Activated CD4-positive, alpha-beta T cell treated with anti-CD3 and anti-CD28 coated beads for 24 hours (primary cell): ENCODE measurements at places on chromosomes 16 and 17.
A peak's percentile ranks its signal among the peaks of the same experiment; 100 is the strongest.

DNA sequence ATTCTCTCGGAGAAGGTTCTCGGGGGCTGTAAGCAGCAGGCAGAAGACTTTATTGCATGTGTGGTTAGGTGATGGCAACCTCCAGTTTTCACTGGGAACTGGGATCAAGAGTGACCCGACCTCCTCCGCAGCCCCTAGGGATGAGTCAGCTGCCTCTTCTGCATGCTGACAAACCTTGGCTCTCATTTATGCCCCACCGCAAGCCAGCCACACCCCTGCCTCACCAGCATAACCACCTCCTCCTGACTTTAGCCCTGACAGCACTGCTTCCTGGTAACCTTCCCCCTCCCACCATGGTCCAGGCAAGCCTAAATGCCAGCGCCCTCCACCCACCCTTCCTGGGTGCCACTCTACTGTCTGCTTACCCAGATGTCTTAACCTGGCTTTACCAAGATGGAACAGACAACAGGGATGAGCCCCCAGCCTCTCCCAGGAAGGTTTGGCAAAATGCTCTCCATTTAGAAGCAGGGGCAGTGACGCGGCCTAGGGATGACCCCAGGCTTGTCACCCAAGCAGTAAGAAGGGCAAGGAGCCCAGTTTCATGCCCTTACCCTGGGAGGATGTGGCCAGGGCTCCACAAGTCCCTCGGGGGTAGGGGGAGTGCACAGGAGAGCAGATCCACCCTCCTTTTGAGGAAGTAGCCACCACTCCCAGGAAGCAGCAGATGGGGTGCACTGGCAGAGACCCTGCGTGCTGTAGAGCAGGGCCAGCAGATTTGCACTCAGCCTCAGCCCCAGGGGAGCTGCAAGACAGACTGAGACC lies 73.5 kb downstream of the GOSR1 start:
- no peak for DNase-seq

DNA sequence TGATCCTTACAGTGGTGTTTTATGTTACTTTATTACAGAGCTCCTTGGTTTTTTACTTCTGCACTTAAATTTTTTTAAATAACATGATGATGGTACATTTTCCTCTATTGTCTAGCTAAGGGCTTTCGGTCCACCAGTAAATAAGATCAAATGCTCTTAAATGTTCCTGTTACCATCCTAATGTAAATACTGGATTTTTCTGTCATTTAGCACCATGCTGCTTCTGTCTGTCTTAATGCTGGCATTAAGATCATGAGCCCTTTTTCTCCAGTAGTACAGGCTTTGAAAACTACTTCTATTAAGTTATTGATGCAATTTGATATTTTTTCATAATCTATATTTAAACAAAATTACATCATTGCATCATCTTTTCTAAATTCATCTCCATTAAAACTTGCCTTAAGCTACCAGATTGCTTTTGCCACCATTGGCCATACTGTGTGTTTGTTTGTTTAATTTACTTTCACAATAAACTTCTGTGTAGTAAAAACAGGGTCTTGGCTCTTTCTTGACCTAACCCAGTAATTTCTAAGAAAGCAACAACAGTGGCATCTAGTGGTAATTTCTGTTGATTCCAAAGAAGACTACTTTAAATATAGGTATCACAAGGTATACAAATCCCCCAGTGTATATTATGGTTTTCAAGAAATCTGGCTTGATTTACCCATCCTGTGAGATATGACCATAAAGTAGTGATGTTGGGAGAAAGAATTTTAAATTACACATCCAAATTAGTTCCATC lies 9.0 kb upstream of the PHAF1 start:
- no peak for DNase-seq

- DNase-seq: peak; percentile 62
These were observed at the start of gene PGS1 for GRCh38 chr17:78378225-78379130. PGS1 (plus strand) TSS chr17:78378649; CDS start chr17:78378666, 17 bp downstream.

DNA sequence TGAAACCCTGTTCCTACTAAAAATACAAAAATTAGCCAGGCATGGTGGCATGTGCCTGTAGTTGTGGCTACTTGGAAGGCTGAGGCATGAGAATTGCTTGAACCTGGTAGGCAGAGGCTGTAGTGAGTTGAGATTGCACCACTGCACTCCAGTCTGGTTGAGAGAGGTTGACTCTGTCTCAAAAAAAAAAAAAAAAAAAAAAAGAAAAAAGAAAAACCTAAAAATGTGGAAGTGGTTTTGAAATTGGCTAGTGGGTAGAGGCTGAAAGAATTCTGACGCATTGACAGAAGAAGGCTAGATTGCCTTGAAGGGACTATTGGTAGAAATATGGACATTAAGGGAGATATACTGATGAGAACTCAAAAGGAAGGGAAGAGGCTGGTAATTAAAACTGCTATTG lies 33.6 kb upstream of the CPPED1 start:
- DNase-seq: no peak

DNA sequence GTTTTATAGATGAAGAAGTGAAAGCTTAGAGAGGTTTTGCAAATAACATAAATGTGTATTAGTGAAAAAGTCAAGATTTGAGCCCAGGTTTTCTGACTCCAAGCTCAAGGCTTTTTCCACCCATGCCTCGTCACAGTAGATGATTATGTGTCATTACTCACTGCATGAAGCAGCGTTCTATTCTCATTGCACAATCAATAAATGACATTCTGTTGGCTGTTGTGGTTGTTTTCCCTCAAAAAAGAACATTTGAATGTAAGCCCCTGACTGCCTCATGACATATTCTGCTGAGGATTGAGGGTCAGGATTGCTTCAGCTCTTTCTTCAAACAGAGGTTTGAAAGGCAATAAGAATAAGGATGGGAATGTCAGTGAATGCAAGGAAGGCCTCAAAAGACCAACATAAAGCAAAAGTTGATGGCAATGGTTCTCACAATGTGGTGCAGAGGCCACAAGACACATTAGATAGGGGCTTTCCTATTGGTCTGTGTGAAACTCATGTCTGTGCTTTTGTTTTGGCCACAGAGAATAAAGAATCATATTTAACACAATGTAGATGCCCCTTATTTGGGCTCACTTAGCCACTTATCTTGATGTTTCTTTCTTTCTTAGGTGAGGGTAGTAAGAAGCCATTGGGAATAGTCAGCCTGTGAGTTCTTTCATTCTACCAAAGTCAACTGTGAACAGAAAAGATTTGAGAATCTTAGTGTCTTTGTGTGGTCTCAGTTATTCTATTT lies 5.4 kb upstream of the MMD start:
- no peak for DNase-seq

DNA sequence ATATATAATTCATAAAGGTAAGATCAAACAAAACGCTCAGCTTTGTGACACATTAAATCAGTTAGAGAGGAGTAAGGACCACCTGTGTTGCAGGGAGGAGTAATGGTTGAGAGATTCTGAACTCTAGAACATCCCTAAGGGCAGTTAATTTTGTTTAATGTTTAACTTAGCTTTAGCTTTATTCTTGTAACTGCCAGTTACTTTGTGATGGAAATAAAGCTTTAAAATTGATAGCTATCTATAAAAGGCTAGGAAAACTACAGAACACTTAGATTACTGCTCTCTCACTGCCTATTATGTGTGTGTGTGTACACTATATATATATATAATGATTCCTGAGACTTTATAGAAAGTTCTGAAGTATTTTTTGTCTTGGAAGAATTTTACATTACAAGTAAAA lies 37.8 kb downstream of the PTRH2 start:
- DNase-seq: no peak

DNA sequence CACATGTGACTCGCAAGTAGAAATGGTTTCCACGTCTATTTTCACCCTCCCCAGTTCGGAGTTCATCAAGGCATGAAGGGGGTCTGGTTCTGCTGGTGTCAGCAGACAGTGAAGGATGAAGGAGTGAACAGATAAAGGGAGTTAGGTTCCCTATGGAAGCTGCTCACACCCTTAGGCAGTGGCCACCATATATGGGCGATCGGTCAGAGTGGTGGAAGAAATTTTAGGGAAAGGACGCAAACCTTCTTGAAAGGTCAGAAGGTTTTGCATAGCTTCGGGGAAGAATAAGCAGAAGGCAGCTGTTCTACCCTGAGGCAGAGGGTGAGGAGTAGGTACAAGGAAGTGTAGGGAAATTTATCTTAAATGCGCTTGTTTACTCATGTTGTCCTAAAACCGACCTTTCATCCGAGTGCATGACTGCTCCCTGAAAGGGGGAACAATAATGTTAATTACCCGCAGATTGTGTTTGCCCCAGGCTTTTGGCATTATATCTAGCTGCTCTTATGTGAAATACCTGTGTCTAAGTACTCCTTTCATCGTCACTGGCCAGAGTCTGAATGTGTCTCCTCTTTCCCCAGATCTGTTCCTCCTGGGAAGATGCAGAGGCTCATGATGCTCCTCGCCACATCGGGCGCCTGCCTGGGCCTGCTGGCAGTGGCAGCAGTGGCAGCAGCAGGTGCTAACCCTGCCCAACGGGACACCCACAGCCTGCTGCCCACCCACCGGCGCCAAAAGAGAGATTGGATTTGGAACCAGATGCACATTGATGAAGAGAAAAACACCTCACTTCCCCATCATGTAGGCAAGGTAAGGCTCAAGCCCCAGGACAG lies 12.5 kb downstream of the CDH5 start:
- DNase-seq: no peak

- DNase-seq: no peak
These were observed 968 bp downstream of the MRPL28 start for GRCh38 chr16:369275-369865.

DNA sequence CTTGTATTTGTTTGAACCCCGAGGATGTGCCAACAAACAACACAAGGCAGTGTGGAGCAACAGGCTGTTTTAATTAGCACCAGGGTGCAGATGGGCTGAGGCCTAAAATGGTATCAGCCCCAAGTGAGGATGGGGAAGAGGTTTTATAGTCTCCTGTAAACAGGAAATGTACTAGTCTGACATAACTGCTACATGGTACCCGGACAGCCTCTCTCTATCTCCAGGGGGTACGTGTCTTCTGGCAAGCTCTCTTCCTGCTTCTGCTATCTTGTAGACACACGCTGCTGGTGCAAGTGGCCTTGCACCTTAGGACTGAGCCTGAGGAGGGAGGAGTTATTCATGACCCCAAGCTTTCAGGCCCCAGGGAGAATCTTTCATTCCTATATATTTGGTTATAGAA lies 2451.0 kb downstream of the TP53TG3F start:
- DNase-seq: no peak

DNA sequence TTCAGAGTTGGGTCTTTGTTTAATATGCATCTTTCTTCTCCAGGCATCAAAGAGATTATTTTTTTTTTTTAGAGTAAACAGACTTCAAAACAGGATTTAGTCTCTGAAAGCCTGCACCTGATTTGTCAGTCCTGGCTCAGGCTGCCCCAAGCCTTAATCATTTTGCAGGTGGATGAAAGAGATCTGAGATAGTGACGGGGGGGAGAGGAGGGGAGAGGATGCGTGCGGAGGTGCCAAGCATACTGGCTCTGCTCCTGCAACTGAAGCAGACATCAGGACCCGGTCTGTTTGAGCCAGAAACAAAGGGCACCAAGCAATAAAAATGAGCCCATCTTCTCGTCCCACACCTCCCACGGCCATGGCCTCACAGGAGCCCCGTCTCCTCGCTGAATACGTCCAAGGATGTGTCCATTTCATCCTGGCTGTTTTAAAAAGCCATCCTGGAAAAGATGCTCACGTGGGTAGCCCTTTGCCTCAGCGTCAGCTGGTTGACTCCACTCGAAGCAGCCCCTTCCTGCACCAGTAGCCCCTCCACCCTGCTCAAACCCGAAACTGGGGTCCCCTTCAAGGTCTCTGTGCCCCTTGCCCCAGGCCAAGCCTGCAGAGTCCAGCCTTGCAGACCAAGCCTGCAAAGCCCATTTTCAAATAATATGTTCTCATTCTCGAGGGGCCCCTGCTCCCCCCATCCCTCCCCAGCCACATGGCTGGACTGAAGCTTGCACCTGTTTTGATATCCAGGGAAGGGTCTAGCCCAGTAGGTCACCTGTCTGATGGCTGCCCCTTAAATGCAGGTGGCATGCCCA lies 84.8 kb upstream of the TNRC6C start:
- no peak for DNase-seq

DNA sequence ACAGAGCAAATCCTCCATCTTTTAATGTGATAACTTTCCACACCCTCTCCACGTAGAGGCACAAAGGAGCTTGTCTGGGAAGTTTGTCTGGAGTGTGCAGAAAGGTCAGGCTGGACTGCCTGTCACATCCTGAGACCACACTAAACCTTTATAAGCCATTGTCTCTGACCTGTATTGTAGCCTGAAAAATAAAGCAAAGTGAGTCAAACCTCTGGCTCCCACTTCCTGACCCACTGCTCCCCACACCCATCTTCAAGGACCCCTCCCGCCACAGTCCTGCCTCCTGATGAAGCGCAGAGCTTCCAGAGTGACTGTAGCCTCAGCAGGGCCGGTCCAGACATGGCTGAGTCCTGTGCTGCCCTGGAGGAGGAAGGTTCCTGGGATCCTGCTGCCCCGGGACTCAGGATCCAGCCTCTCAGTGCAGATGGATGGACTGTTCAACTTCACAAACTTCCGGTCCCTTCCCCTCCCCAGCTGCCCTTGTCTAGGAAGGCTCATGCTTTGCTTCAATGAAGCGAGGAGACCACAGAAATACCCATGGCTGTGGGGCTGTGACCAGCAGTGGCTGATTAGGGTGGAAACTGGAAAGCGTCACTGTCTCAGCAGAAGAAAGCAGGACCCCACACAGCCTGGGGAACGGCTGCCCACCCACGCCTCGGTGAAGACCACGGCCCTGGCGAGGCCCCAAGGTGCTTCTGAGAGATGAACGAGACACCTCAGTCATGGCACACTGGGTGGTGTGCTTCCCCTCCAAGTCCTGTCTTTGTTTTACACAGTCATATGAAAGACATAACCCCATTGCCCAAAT lies 30.9 kb upstream of the CLEC18B start:
- no peak for DNase-seq

- DNase-seq: no peak
These were observed 72.8 kb downstream of the AMFR start for GRCh38 chr16:56352351-56353053.

- DNase-seq: no peak
These were observed 26.8 kb upstream of the MTMR4 start for GRCh38 chr17:58541249-58541648.
